CD4-positive, alpha-beta T cell (primary cell): ENCODE measurements at places on chromosomes 6 and 20.

GRCh38 chr6:101578306-101578705 is 184.8 kb downstream of the GRIK2 start:
- H3K4me1 ChIP-seq = no peaks in the 10 kb centered on the region
- no peaks in the 10 kb centered on the region for H3K36me3 ChIP-seq
- H3K4me3 ChIP-seq = no peak overlapping the region
- H3K27ac ChIP-seq = no peak overlapping the region

GRCh38 chr6:111805511-111806164 is 67.6 kb downstream of the FYN start:
- DNase-seq = no peak
- H3K36me3 ChIP-seq = peaks cover 40% of the 10 kb centered on the region
- H3K27me3 ChIP-seq = no peaks in the 10 kb centered on the region
- H3K4me1 ChIP-seq = peaks cover 79% of the 10 kb centered on the region
- H3K4me3 ChIP-seq = no peak overlapping the region

GRCh38 chr20:38645980-38646858 is 44.6 kb downstream of the ARHGAP40 start:
- peaks cover 12% of the 10 kb centered on the region for H3K4me1 ChIP-seq
- peaks cover 42% of the 10 kb centered on the region for H3K27me3 ChIP-seq
- H3K4me3 ChIP-seq = peak overlapping the region; percentile 24

DNA sequence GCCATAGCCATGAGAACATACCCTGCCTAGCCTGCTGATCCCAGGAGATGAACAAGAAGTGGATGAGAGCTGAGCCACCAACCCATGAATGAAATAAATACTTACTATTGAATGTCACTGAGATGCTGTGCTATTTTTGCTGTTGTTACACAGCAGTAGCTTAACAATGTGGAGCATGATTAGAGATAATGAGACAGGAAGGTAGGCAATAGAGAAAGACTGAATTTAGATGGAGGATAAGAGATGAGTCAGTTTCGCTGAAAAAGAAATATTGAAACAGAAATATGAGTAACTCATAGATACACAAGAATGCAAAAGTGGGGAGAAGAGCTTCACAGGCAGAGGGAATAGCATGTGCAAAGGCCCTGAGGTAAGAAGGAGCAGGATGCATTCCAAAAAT is 94.9 kb upstream of the TOP1 start:
- no peaks in the 10 kb centered on the region for H3K4me1 ChIP-seq
- H3K27me3 ChIP-seq = no peaks in the 10 kb centered on the region
- no peak overlapping the region for H3K4me3 ChIP-seq
- no peaks in the 10 kb centered on the region for H3K36me3 ChIP-seq

DNA sequence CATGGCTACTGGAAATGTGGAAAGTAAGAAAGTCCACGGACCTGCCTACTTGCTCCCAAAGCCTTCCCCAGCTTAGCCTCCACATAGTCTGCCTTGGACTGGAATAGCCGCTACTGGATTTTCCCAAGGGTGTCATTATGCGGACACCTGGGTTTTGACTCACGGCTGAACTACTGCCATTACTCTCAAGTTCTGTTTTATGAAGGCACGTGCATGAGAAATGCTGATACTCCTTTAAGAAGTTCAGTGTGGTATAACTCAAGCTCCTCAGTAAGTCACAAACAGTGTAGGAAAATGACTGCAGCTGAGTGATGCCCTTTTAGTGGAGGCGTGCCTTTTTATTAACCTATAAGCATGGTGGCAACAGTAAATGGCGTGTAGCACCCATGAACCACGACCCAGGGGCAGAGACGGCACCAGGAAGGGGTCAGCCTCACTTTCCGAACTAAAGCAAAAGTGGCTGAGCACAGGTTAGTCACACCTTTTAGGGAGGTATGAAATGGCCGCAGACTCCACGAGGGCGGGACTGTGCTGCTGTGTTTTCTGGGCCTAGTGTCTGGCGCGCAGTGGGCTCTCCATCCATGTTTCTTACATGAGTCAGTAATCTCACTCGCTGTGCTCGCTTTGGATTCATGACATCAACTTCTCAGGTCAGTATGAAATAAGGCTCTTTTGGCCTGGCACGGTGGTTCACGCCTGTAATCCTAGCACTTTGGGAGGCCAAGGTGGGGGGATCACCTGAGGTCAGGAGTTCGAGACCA is 23.9 kb downstream of the PSMG4 start:
- no peaks in the 10 kb centered on the region for H3K36me3 ChIP-seq
- H3K4me3 ChIP-seq = no peak overlapping the region
- H3K27me3 ChIP-seq = no peaks in the 10 kb centered on the region
- DNase-seq = no peak
- no peaks in the 10 kb centered on the region for H3K4me1 ChIP-seq

- H3K27ac ChIP-seq = no peak overlapping the region
- no peak overlapping the region for H3K4me3 ChIP-seq
- H3K4me1 ChIP-seq = peaks cover 9% of the 10 kb centered on the region
- no peaks in the 10 kb centered on the region for H3K36me3 ChIP-seq
- DNase-seq = peak; percentile 11
- peaks cover 8% of the 10 kb centered on the region for H3K27me3 ChIP-seq
Measured at GRCh38 chr20:57250607-57251343, 15.7 kb downstream of the BMP7 start.

GRCh38 chr6:137655291-137655690 is 161.1 kb upstream of the OLIG3 start:
- H3K36me3 ChIP-seq = no peaks in the 10 kb centered on the region
- H3K27me3 ChIP-seq = no peaks in the 10 kb centered on the region
- no peak for DNase-seq
- no peaks in the 10 kb centered on the region for H3K4me1 ChIP-seq
